H1 (cell line): ENCODE measurements at places on chromosomes 7 and 10.

DNA sequence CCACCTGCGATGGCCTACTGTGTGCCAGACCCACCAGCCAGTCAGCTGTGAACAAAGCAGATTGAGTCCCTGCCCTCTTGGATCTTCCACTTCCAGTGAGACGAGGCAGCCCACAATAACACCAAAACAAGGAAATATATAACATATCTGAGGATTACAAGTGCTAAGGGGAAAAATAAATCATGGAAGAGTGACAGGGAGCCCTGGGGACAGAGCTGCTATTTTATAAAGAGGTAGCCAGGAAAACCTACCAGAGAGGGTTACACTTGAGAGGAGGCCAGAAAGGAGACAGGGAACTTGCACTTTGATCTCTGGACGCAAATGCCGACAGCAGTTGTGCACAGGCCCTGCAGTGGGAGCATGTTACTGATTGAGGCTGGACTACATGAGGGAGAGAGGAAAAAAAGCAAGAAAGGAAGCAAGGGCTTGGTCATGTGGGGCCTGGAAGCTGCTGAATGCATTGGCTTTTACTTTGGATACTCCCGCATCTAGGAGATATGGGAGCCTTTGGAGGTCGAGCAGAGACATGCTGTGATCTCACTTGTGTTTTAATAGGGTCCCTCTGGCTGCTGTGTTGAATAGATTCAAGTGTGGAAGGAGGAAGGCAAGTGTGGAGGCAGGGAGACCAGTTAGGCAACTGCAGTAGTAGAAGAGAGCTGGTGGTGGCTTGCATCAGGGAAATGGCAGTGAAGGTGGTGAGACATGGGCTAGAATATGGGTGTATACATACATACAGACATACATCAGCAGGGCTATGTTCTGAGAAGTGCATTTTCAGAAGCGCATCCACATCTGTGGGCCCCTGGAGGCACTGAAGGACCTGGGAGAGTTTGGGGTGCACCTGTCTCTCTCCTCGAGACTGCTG is 26.2 kb downstream of the MINDY4 start:
- no peaks in the 10 kb centered on the region for H3K36me3 ChIP-seq
- H3K27me3 ChIP-seq, result no peaks in the 10 kb centered on the region
- no peak overlapping the region; the same call in 1 of the 2 replicates for H3K27ac ChIP-seq
- DNase-seq, result no peak
- no peaks in the 10 kb centered on the region for H3K4me1 ChIP-seq
- no peak overlapping the region for H3K4me3 ChIP-seq

DNA sequence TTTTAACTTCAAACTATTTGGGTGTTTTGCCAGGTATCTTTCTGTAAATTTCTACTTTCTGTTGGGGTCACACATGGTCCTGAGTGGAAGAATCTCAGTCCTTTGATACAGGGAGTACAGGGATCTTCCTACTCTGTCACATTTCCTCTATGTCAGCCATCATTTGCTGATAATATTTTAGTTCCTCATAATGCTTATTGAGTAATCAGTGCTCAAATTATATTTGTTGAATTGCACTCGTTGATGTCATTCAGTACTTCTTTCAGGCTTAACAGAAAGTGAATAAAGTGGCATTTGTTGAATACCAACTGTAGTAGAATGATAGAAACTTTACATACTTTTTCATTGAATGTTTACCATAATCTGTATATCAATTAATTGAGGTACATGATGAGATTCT is 31.9 kb downstream of the WDR11 start:
- H3K4me1 ChIP-seq, result no peaks in the 10 kb centered on the region
- H3K27ac ChIP-seq, result no peak overlapping the region
- H3K4me3 ChIP-seq, result no peak overlapping the region
- H3K27me3 ChIP-seq, result no peaks in the 10 kb centered on the region
- DNase-seq, result no peak

DNA sequence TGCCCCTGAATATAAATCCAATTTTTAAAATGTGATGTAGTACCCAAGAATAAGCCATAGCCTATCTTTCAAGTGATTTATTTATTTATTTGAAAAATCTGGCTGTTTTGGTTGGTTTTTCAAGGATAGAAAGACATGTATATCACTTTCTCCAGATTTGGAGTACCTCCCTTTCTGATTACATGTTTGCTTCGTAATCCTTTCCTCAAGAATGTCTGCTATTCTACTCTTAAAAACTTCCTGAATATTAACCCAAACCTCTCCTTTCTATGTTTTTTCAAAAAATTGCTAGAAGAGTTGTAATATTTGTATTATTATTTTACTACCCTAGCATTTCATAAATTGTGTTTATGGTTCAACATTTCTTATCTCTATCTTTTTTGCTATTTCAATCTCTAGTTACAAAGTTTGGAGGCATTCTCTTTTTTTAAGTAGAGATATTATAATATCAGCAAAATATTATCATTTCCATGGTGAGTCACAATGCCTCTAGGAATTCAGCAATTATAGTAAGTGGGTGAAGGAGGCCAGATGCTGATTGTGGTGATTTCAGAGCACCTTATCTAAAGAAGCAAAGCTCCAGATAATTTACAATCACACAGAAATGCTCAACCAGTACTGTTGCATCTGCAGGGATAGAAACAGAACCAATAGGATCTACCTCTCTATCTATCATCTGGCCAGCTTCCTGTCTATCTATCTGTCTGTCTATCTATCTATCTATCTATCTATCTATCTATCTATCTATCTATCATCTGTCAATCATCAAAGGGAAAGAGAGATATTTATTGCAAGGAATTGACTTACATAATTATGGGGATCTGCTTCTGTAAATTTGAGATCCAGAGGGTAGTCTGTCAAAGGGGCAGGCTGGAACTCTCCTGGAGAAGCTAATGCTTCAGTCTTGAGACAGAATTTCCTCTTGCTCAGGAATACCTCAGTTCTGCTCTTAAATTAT is 412.5 kb upstream of the SEMA3C start:
- no peak overlapping the region for H3K4me3 ChIP-seq
- no peak overlapping the region for H3K27ac ChIP-seq
- no peaks in the 10 kb centered on the region for H3K27me3 ChIP-seq
- H3K36me3 ChIP-seq, result no peaks in the 10 kb centered on the region

DNA sequence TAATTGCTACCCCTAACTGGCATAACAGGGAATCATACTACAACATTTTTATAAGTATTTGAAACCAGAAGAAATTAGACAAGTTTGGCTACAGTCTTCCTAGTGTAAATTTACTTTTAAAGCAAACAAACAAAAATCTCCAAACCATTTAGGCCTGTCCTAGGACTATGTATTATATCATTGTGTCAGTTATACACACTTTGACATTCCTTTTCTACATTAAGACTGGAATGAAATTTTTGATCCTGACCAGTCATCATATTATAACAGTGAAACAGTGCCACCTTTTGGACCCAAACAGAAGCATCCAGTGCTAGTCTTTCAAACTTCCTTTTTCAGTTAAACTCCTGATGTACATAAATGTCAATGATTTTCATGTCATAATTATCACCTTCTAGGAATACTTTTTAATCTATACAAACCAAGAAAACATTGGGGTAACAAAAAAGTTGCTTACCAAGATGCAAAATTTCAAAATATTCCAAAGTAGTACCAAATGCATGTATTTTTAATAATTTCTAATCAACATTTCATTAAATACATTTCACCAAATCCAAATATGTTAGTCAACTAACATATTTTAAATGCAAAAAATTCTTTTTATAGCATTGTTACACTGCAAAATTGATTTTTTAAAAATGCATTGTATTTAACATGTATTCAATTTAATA is 75.7 kb downstream of the IMMP2L start:
- H3K4me1 ChIP-seq, result no peaks in the 10 kb centered on the region
- no peak overlapping the region for H3K4me3 ChIP-seq
- no peaks in the 10 kb centered on the region for H3K27me3 ChIP-seq
- H3K36me3 ChIP-seq, result no peaks in the 10 kb centered on the region

- H3K4me1 ChIP-seq, result no peaks in the 10 kb centered on the region
- H3K36me3 ChIP-seq, result no peaks in the 10 kb centered on the region
- H3K27me3 ChIP-seq, result no peaks in the 10 kb centered on the region
- no peak for DNase-seq
- H3K4me3 ChIP-seq, result no peak overlapping the region
- no peak overlapping the region for H3K27ac ChIP-seq
Measured at GRCh38 chr7:154509192-154509591, 457.0 kb downstream of the DPP6 start.

- H3K4me1 ChIP-seq, result no peaks in the 10 kb centered on the region
- no peaks in the 10 kb centered on the region for H3K36me3 ChIP-seq
- no peaks in the 10 kb centered on the region for H3K27me3 ChIP-seq
- no peak overlapping the region for H3K4me3 ChIP-seq
Measured at GRCh38 chr10:102596506-102596971, 47.7 kb upstream of the TRIM8 start.

DNA sequence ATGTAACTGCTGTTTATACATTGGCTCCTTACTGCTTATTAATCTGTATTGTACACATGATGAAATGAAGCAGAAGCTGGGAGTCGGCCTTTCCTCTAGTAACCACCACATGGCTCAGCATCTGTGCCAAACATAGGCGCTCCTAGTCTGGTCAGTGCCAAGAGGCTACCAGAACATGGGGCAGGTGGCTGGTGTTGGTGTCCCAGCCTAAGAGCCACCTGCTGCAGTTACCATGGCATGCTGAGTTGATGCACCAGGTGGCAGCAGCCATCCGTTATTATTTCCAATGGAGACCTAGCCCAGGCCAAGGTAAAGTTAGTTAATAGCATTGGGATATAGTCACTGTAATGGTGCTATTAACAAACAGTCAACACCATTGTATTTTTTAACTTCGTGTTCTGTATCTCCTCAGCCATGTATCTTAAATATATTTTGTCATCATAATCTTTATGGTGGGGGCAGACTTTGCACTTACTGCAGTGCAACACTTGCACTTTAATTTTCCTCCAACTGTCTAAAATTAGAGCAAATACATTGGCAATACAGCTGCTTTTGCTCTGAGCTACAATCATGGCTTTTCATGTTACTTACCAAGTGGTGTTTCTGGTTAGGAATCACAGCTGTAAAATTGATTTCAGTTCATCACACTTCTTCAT is 33.1 kb downstream of the HBP1 start:
- no peaks in the 10 kb centered on the region for H3K27me3 ChIP-seq
- H3K36me3 ChIP-seq, result peaks cover 8% of the 10 kb centered on the region
- no peaks in the 10 kb centered on the region for H3K4me1 ChIP-seq
- no peak overlapping the region for H3K27ac ChIP-seq
- DNase-seq, result peak; percentile 19
